ENCODE measurements at places on chromosomes 2 and 18.
A peak's percentile ranks its signal among the peaks of the same experiment; 100 is the strongest.

DNA sequence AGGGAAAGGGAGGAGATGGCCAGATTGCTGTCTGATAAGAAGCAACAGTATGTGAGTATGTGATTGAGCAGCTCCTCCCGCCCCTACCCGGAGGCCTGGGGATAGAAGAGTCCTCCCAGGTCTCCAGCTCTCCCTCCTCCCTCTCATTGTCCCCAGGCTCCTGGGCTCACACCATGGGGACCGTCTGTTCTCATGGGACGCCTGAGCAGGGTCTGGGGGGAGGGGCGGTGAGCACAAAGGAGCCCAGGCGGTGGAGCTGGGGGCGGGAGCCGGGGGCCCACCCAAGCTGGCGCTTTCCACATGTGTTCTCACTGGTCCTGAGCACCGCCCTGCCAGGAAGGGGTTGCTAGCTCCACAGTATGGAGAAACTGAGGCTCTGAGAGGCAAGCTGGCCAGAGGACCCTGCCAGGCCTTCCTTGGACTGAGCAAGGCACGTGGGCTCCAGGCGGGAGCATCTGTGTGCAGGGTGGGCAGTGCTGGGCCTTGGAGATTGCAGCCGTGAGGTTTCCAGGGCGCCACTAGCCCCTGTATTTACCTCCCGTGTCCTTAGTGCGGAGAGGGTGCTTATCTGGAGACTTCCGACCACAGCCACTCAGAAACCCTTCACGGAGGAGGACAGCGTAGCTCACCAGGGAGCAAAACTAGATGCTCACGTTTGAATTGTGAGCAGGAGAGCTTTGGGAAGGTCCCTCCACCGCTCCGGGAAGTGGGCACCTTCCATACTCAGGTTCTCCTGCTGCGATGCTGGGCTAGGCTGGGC, 37.4 kb downstream of the PDIA6 start:
- no peak for DNase-seq

GRCh38 chr2:96767135-96767871, 6.6 kb downstream of the CNNM4 start:
- DNase-seq = no peak

GRCh38 chr18:69697069-69697468, 250.6 kb downstream of the CD226 start:
- no peak for DNase-seq

GRCh38 chr18:59837586-59837985, 62.2 kb upstream of the PMAIP1 start:
- DNase-seq = no peak

DNA sequence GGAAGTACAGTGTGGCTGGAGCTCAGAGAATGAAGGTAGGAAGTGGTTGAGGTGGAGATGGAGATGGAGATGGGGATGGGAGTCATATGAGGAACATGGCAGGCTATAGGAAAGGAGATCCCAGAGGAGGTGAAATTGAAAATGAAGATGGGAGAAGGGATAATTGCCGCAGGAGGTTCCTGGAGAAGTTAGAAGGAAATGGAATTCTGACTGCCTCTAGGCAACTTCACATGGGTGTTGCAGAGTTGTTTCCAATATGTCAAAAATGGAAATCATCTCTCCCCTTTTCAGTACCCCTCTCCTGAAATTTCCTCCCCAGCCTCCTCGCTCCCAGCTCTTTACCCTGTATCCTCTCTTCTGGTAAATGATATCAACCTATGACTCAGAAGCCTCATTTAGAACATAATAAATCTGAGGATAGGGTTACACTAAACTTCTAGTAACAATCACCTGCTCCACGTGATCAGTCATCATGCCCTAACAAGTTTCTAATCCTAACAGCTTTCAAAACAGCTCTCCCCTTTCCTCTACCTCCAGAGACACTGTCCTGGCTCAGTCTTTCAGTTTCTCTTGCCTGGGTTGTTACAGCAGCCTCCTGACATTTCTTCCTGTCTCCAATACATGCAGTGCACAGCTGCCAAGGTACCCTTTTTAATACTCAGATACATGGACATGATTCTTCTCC, 201.9 kb upstream of the RBMS1 start:
- DNase-seq = no peak

DNA sequence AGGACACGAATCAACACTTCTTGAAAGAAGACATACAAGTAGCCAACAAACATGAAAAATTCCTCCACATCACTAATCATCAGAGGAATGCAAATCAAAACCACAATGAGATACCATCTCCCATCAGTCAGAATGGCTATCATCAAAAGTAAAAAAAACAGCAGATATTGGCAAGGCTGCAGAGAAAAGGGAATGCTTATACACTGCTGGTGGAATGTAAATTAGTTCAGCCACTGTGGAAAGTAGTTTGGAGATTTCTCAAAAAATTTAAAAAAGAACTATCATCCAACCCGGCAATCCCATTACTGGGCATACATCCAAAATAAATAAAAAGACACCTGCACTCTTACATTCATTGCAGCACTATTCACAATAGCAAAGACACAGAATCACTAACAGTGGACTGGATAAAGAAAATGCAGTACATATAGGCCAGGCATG, 78.7 kb downstream of the GRB14 start:
- no peak for DNase-seq

DNA sequence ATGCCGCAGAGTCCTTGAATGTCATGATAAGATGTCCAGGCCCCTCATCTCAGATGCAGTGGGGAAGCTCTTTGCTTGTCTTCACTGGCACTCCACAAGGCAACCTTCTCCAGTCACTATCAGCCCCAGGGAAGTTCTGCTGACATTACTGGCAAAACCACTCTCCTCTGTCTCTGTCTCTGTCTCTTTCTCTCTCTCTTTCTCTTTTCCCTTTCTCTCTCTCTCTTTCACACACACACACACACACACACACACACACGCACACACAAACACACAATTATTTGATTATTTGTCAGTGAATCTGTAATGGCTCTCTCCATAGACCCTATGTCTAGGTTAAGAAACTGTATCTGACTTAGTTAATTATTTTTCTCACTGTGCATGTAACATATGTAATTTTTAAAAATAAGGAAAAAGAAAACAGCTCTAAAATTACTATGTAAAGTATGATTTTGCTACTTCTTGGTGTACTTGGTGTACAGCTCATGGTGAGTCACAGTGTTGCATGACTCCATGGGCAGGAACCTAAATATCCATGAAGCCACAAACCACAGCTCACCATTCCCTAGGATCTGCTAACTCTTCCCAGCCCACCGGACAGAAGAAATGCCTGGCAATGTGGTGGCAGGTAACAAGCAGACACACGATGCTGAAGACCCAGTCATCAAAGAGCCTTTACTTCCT, 594.9 kb upstream of the ID2 start:
- DNase-seq = no peak

DNA sequence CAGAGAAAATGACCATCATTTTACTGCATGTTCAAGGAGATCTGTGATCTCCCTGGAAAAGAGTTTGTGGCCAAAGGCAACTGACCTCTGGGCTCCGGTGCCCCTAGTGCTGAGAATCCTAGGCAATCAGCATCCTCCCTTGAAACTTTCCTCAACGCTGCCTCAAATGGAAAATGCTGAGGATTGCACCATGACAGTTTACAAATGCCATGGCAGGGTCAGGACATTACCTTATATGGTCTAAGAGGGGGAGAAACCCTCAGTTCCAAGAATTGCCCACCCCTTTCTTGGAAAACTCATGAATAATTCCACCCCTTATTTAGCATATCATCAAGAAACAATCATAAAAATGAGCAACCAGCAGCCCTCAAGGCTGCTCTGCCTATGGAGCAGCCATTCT, 48.3 kb downstream of the ALPK2 start:
- no peak for DNase-seq

- DNase-seq = no peak
Observed at GRCh38 chr2:170930131-170930990, 1.3 kb downstream of the GORASP2 start.

DNA sequence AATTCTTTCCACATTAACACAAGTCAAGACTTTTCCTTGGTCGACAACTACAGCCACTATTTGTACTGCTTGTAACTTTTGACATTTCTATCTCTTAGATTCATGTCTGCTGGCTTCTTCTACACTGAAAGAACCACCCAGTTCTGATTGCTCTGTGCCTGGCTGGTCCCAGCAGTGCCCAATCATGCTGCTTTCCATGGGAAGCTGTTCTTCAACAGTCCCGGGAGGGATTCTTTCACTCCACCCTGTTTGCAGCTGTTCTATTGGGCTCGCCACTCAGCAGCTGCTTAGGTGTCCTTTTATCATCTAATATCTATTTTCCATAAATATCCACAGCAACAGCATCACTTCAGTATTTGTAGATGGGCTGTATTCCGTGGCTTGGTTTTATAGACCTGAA, 471.1 kb upstream of the SMIM21 start:
- DNase-seq = no peak

DNA sequence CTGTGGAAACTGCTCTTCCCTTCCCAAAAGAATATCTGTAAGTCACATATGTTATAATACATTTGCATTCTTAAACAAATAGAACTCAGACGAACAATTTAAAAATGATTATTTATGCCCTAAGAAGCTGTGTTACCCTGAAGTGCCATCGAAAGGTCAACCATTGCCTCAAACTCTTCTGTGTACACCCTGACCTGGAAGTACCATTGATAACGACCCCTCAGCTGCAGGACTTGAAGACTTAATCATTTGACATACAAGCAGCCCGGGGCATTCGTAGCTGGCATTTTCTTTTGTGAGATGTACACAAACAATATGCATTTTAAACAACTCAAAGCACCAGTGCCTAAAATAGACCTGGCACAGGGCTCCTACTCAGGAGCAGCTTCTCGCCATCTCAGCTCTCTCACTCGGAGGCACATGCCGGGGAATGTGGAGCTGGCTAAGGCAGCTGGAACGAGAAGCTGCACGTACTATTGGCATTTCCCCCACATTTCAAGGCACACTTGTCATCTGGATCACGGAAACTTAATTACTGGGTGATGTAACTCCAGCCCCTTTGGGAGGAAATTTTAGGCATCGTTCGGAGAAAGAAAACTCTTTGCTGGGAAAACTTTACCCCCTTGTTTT, 170.0 kb upstream of the GALNT5 start:
- no peak for DNase-seq

DNA sequence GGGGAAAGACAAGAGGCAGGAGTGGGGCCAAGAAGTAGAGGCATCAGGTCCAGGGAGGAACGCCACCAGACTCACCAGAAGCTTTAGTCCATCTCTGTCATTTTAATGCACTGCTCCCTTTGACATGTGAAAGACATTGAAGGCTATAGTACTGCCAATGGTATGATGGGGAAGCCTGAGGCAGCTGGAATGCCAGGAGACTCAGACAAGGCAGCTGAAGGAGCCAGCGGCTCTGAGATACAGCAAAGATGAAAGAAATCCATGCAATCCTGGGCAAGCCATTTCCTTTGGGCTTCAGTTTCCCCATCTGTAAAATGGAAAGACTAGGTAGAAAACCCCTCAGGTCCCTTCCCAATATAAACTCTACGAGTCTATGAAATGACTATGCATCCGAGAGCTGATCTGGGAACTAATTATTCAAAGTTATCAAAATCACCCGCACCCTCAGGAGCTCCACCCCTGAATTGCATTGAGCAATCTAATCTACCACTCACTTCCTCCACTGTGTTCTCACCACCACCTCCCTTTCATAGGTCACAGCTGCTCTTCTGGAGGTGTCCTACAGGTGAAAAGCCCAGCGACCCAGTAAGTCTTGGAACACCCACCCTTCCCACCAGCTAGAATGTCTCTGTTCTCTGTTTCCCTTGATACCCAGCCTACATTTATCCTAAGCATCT, 3.1 kb downstream of the CXCR2 start:
- DNase-seq = no peak

GRCh38 chr2:189363559-189363958, 77.7 kb upstream of the WDR75 start:
- DNase-seq = no peak

DNA sequence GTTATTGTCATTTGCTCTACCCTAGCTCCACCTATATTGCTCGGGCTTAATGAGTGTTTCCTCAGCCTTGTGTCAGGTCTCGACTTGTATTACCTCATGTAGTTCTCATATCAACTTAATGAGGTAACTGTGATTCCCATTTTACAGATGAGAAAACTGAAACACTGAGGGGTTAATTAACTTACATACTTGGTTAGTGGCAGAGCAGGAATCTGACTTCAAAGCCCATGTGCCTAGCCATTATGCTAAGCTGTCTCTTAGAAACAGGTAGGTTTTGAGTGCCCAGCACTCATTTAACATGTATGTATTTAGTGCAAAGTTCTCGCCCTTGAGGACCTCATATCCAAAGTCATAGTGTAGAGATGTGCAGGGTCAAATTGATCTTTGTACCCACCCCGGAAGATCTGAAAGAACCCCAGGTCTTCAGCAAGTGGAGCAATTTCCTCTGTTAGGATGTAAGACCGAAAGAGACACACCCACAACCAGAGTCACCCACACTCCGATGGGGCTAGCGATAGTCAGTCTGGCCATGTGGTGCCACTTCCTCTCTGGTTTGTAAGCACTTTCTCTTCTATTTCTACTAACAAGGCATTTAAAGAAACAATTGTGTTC, 121.0 kb upstream of the SLC39A10 start:
- DNase-seq = peak; percentile 84

DNA sequence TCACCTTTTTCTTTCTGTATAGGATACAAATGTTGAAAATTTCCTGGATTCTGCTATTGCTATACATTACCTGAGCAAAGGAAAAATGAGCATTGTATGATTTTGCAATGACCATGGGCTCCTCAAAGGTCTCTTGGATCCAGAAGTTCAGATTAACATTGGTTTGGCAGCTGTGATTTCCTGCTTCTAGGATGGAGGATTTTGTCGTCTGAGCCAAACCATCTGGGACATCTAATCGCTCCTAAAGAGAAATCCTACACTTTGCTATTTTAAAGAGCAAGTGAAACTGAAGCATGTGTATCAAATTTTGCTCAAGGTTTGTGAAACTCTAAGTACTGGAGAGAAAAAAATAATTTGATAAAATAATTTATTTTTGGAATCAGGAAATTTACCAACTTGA, 115.1 kb upstream of the ST6GAL2 start:
- no peak for DNase-seq

GRCh38 chr18:48364146-48364545, 45.0 kb downstream of the ZBTB7C start:
- no peak for DNase-seq

Measured in bone marrow (tissue), 2 donors.